ENCODE measurements at places on chromosomes 2 and 18. TPM values are rescaled to one million over a fixed set of nuclear protein-coding genes. Genes with fewer than 3 reads are reported as not detected.

DNA sequence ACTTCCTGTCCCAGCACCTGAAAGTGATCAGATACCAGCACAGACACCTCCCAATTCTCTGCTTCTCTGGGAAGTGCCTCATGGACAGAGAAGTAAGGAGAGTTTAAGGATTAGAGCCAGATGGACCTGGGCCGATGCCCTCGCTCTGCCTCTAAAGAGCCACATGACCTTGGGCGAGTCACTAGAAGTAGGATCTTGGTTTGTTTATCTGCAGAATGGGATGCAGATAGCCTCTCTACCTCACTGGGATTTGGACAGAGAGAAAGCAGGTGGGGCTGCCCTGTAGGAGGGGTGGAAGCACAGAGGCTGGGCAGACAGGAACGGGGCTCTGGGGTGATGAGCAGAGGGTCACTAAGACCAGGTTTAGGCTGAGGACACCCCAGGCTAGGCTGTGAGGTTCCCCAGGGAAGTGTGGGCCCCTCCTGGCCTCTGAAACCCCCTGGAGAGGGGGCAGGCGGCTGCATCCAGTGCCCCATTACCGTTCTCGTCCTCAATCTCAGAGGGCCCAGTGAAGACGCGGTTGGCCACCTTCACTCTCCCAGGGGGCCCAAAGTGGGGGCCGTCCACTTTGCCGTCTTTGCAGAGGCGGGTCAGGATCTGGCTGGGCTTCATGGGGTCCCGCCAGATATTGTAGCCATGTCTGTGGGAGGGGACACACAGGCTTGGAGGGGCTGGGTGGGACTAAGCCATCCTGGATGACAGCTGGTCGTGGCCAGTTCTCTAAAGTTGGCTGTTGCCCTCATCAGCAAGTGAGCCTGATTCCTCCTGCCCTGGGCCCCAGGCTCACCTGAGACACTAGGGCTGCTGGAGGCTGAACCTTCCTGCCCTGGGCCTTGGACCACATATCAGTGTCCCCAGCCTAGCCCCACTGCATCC lies 13.3 kb downstream of the OTOF start:
- DNase-seq = no peak

- no peak for DNase-seq
Observed at GRCh38 chr2:105861200-105861599, 116.5 kb downstream of the NCK2 start.

Gene RIT2
- not detected for total RNA-seq

- DNase-seq = no peak
Observed at GRCh38 chr2:229453230-229453629, 182.1 kb upstream of the PID1 start.

DNA sequence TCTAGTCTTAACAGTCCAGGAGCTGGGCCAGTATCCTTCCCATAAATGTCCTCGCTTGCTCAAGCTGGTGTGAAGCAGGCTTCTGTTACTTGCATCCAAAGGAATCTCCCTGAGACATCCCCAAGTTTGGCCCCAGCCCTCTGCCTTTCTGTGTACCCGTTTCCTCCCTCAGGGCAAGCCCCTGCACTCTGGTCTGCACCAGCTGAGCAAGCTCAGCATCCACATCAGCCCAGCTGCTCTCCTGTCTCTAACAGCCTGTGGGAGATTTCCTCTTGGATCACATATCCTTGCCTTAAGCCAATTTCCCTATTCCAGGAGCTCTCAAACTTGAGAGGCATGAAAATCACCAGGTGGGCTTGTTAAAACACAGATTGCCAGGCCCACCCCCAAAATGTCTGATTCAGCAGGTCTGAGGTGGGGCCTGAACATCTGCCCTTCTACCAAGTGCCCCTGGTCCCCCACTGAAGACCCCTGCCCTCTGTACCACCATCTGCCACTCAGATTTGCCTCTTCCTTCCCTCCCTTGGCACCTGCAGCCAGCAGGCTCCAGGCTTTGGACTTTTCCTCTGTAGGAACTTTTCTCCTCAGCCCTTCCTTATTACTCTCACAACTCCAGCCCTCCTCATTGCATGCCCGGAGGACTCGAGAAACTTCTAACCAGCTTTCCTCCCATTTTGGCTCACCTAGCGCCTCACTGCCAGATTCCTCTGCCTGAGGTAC lies 32.1 kb downstream of the REEP1 start:
- DNase-seq = no peak

DNA sequence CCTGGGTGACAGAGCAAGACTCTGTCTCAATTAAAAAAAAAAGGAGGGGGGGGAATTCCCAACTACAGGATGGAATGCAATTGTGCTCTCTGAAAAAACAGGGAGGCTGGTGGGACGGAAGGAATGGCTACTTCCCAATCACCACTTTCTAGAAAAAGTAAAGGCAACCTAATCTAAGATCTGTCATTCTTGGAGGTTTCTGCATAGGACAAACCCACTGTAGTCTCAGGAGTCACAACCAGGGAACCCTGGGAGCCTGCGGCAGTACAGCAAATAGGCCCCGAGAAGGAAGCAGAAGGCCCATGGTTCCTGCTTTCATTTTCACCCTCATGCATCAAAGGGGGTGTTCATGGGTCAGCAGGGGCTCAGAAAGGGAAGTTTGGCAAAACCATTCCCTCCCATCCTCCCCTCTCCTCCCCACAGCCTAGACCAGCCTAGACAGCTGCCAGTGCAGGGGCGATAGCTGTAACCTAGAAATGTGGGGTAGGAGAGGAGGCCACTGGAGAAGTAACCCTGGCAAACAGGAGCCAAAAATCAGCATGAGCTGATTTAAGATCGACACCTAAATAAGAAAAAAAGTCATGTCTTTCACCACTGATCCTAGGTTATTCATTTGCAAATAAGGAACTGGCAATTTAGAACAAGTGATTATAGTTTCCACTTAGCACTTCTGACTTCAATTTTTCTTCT lies 48.0 kb downstream of the TRABD2A start:
- peak; percentile 26 for DNase-seq

Gene CCDC148
- total RNA-seq = 3.1 TPM

Gene IGFBP5
- total RNA-seq = 246 TPM

GRCh38 chr2:226618875-226619605 lies 180.6 kb downstream of the IRS1 start:
- DNase-seq = no peak

GRCh38 chr18:56380685-56381084 lies 257.7 kb downstream of the TXNL1 start:
- no peak for DNase-seq

Gene MPP4
- total RNA-seq = not detected

Gene CHRND
- not detected for total RNA-seq

Gene ALLC
- total RNA-seq = 0.81 TPM

- no peak for DNase-seq
Observed at GRCh38 chr2:187302116-187302515, 145.9 kb downstream of the CALCRL start.

DNA sequence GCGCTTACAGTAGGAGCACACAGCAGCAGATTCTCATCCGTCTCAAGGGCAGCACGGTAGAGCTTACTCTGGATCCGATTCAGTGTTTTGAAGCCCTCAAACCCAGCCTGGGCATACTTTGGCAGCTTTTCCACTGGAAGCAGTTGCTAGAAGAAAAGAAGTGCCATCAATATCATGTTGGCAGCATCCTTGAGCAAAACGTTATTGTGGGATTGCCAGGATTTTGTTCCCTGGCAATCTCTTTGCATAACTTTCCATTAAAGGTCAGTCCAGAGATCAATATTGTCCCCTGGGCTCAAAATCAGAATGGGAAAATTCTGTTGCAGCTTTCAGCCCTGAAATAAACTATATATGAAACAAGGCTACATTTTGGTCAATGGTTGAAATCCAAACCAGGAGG lies 8.4 kb downstream of the SNRNP200 start:
- DNase-seq = no peak

Gene YES1
- total RNA-seq = 46.0 TPM

GRCh38 chr2:46379213-46380037 lies 82.2 kb downstream of the EPAS1 start:
- no peak for DNase-seq

Gene DLGAP1
- total RNA-seq = 105 TPM

DNA sequence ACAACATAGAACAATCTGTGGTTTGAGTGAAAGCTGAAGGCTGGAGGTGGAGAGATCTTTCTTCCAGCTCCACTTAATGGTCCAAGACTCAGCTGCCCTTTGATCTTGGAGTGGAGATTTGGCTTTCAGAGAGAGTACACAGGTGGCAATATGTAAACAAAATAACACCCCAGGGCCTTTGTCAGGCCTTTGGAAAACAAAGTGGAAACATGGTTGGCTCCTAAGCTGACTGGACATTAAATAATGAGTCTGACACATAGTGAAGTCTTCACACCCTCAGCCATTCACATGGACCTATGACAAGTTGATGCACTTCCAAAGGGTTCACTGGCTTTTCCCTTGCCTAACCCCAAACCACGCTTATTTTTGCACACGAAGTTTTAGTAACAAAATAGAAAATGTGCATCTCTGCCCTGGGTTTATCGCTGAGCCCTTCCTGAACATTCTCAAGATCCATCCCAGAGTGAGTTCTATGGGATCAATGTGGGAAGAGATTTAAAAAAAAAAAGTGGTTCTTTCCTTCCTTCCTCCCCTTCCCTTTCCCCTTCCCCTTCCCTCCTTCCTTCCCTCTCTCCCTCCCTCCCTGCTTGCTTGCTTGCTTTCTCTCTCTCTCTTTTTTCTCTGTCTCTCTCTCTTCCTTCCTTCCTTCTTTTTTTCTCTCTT lies 201.3 kb upstream of the NT5C1B start:
- DNase-seq = no peak

DNA sequence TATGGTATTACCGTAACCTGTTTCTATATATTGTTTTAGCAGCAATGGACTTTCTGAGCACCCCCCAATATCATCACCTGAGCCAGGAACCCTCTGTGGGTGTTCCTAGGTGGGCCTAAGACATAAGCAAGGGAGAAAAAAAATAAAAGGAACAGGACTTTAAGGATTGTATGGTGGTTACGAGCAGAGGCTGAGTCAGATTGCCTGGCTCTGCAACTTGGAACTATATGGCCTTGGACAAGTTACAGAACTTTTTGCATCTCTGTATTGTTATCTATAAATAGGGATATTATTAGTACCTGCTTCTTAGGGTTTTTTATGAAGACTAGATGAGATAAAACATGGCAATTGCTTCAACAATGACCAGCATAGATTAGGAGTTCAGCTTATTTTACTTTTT lies 34.9 kb downstream of the MFSD6 start:
- DNase-seq = no peak

Gene COBLL1
- total RNA-seq = 52.9 TPM

Gene XDH
- 4.6 TPM for total RNA-seq

DNA sequence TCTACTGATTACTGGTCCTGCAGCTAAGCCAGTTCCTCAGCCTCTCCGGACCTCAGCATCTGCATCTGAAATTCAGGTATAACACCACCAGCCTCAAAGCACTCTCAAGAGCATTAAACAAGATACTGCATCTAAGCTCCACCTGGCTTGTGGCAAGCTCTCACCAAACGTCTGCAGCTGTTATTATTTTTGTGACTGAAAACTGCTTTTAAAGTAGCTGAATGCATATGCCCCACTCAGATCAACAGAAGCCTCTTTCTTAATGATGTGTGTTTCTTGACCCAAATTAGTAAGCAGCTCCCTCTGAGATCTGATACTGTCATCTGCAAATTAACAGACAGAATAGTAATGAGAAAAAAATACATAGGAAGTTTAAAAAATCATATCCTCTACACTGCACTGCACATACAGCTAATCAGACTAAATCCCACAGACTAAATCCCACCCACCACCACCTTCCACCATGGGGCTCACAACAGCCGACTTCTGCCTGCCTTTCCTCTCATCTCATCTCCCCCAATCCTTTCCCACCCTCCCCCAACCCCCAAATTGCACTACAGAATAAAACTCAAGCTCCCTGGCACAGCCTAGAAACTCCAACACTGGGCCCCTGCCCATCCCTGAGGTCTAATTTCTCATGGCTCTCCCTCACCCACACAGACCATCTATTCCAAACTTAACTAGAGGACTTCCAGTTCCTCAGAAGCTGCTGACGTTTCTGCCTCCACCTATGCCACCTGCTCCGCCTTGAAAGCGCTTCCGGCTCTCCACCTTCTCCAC lies 52.9 kb downstream of the TMEM163 start:
- peak; percentile 9 for DNase-seq

Gene ZNF804A
- 4.1 TPM for total RNA-seq

Gene MEP1B
- total RNA-seq = 0.78 TPM

Gene BCL2
- total RNA-seq = 18.5 TPM

DNA sequence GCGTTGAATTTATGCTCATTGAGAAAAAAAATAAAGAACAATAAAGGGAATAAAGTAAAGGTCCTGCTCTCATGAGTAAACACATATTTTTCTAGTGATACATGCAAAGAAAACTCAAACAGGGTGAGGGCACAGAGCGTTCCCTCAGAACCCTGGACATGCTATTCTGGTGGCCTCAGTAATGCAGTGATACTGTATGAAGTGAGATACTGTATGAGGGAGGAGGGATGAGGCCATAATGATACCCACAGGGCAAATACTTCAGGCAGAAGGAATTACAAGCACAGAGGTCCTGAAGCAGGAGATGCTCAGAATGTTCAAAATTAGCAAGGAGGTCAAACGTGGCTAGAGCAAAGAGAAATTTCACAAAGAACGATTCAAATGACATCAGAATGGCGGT lies 28.4 kb upstream of the RNU4ATAC start:
- no peak for DNase-seq

Gene GRB14
- 2.5 TPM for total RNA-seq

GRCh38 chr2:46886268-46887027 lies 29.2 kb downstream of the MCFD2 start:
- DNase-seq = no peak

Gene LONRF2
- 11.2 TPM for total RNA-seq

- DNase-seq = no peak
Observed at GRCh38 chr18:211582-211981, 53.2 kb downstream of the USP14 start.

Gene DCDC2C
- total RNA-seq = 0.14 TPM

DNA sequence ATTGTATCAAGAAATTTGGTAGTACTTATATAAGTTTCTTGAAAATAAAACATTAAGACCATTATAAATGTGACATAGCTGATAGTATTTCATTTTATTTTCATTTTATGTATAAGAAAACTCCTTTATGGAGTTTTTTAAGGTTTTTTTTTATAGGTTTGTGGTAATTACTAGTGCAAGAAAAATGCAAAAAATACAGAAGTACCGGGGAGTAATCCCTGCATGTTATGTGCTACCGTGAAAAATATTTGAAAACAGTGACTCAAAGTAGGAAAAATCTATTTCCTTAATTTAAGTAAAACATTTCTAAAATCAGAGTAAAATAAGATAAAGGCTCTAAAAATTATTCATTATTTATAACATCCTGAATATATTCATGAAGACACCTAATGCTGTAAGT lies 21.6 kb downstream of the ZSWIM2 start:
- no peak for DNase-seq

Gene ARMC9
- total RNA-seq = 19.2 TPM

GRCh38 chr18:7924616-7925015 lies 357.5 kb downstream of the PTPRM start:
- no peak for DNase-seq

Gene SPR
- total RNA-seq = 60.3 TPM

DNA sequence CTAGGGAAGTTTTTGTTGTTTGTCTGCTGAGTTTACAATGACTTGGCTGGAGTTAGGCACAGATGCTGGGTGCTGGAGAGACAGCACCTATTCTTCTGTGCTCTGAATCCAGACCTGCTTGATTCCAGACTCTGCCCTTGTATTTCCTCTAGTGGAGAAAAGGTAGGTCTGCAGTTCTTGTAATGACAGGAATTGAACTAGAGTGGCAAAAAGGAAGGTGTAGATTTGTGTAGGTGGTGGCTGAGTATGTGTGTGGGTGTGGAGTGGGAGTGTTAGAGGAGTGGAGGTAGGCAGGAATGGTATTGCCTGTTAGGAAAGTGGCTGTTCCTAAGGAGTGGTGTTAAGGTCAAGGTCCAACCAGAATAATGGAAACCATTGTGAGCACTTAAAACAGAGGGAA lies 71.9 kb upstream of the LYPD6 start:
- no peak for DNase-seq

Data from mucosa of gallbladder (tissue), 1 donor.